ENCODE measurements at places on chromosomes 2 and 18.

DNA sequence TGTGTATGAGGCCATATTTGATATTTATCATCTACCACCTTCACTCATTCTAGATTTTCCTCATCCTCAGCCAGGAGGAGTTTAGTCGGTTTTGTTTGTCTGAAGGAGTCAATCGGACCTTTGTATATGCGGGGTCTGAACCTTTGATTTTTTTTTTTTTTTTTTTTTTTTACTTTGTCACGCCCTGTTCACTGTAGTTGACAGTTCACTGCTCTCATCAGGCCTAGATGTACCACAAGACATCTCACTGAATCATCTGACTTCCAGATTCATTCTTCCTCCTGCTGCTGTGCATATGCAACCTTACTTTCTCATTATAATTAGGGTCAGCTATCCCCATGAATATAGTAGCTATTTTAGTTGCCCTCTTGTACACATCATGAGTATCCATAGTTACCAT is 133.2 kb downstream of the ARHGAP15 start:
- peak; percentile 21 for DNase-seq

- no peak for DNase-seq
These were observed 448.3 kb downstream of the CDH2 start for GRCh38 chr18:27728659-27729058.

DNA sequence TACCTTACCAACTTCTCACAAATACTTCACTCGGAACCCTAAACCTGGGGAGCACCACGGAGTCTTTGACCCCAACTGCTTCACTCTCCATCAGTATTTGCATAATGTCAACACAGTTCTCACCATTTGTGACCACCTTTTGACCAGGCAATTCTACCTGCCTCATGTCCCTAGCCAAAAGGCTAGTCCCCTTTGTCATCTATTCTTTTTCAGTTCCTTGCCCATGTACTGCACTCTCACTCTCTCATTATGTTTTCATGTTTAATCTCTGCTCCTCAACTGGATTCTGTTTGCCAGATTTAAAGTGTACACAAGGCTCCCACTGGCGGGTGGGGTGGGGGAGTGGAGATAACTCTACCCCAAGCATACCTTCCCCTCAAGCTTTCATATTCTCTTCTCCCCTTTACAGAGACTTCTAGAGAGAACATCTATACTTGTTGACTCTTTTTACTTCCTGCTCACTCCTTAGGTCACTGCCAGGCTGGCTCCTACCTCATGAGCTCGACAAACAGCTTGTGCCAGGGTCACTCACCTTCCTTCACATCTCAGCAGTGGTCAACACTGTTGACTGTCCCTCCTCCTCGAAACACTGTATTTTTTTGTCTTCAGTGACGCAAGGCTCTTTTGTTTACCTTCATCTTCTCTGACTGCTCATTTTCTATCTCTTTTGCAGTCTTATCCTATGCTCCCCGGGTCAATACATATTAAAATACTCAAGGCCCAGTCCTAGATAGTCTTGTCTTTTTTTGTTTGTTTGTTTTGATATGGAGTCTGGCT is 88.7 kb upstream of the MAP4K3 start:
- no peak for DNase-seq

GRCh38 chr2:60025496-60025895 is 528.0 kb downstream of the BCL11A start:
- no peak for DNase-seq

DNA sequence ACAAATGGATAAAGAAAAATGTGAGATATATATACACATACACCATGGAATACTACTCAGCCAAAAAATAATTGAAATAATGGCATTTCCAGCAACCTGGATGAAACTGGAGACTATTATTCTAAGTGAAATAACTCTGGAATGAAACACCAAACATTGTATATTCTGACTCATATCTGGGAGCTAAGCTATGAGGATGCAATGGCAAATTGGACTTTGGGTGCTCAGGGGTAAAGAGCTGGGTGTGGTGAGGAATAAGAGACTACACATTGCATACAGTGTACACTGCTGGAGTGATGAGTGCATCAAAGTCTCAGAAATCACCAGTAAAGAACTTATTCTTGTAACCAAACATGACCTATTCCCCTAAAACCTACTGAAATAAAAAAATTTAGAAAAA is 636.0 kb upstream of the LRATD1 start:
- DNase-seq = no peak

- DNase-seq = no peak
These were observed 163.6 kb upstream of the TMEM200C start for GRCh38 chr18:6058941-6059340.

DNA sequence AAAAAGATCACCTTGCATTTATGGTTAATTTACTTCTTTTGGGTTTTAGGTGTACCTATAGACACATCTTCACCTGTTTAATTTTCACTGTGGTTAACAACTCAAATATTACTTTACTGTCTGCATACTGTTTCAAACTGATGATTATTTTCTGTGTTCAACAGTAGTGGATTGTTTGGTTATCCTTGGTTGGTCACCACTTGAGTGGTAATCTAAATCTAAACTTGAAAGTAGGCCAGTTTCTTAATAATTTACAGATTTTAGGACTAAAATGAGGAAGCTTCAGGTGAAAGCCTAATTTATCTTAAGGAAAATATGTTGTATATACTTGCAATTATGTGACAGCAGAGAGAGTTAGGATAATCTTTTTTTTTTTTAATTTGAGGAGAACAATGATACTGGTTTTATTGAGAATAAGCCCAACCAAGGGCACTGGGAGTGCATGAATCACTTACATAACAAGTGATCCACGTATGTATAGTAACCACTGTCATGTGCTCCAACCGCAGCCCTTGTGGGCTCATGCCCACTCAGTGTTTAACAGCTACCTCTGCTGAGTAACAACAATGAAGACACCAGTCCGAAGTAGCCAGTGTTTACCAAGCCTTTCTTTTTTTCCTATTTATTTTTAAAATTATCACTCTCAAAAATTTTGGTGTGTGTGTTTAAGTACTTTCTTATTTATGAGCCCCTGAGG is 31.0 kb upstream of the WDSUB1 start:
- no peak for DNase-seq

GRCh38 chr2:233593201-233593600 is 24.2 kb upstream of the UGT1A8 start:
- DNase-seq = no peak

- DNase-seq = peak; percentile 40
These were observed 84.6 kb upstream of the CERS6 start for GRCh38 chr2:168371273-168372019.

- no peak for DNase-seq
These were observed 315.8 kb upstream of the EPAS1 start for GRCh38 chr2:45981384-45981930.

DNA sequence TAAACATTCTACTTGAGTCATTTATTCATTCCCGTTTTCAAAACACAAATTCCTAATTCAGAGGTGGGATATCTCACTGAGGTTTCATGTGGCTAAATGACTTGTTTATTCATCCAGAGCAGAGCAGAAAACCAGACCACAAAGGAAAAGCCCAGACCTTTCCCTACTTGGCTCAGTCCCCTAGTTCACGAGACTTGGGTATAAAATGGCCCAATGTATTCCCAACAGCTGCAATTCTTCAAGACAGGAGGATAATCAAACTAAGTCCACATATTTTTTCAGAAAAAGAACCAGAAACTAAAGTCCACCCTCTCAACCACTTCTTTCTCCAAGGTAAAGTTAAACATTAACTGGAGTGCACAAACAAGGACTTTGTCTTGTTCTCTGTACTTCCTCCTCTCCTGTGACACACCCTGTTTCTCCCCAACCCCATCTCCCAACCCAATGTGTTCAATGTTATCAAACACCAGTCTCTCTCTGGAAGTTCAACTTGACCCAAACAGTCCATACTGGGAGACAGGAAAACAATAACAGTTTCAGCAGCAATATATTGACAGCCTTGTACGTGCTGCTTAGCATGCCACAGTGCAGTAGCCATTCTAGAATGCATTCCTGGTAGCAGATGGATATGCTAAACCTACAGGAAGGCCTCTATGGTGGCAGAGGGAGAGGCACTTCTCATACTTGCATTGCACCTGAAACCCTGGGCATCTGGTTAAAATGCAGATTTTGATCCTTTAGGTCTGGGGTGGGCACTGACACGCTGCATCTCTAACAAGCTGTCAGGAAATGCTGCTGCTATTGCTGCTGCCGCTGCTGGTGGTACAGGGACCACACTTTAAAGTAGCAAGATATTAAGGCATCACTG is 110.7 kb downstream of the INO80D start:
- no peak for DNase-seq

DNA sequence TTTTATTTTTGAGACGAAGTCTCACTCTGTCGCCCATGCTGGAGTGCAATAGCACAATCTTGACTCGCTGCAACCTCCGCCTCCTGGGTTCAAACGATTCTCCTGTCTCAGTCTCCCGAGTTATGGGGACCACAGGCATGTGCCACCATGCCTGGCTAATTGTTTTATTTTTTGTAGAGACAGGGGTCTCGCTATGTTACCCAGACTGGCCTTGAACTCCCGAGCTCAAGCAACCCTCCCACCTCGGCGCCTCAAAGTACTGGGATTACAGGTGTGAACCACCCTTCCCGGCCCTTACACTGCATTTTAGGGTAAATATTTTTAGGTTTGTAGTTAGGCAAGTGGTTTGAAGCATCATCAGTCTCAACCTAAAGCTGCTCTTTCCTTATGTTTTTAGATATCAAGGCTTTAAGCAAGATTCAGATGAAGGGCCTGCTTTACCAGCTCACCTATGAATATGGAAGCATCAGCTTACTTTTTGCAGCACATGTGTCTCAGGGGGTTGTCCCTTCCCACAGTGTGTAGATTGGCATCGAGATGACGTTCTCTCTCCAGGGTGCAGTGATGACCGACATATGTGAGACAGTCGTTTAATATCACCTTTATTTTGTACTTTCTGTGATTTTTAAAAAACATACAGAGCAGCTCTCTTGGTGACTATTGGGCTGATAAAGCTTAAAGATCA is 47.2 kb downstream of the ATIC start:
- DNase-seq = no peak

GRCh38 chr2:169895294-169895985 is 68.2 kb downstream of the UBR3 start:
- DNase-seq = no peak

GRCh38 chr2:227849906-227850305 is 21.5 kb upstream of the DAW1 start:
- no peak for DNase-seq

GRCh38 chr2:111184725-111185310 is 64.1 kb downstream of the BCL2L11 start:
- DNase-seq = no peak

DNA sequence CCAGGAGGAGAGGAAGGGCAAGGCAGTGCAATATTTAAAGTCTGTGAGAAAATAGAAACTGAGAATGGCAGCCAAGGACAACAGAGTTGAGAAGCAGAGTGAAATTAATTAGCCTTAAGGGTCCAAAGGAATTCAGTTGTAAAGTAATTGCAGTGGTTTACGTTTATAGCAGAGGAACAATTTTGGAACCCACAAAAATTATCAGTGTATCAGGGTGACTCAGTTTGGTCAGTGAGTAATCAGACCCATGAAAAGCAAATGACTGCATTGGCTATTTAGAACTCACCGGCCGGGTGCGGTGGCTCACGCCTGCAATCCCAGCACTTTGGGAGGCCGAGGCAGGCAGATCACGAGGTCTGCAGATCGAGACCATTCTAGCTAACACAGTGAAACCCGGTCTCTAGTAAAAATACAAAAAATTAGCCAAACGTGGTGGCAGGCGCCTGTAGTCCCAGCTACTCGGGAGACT is 245.8 kb upstream of the SLC39A10 start:
- no peak for DNase-seq

GRCh38 chr18:79965119-79965902 is 868 bp downstream of the HSBP1L1 start:
- no peak for DNase-seq

DNA sequence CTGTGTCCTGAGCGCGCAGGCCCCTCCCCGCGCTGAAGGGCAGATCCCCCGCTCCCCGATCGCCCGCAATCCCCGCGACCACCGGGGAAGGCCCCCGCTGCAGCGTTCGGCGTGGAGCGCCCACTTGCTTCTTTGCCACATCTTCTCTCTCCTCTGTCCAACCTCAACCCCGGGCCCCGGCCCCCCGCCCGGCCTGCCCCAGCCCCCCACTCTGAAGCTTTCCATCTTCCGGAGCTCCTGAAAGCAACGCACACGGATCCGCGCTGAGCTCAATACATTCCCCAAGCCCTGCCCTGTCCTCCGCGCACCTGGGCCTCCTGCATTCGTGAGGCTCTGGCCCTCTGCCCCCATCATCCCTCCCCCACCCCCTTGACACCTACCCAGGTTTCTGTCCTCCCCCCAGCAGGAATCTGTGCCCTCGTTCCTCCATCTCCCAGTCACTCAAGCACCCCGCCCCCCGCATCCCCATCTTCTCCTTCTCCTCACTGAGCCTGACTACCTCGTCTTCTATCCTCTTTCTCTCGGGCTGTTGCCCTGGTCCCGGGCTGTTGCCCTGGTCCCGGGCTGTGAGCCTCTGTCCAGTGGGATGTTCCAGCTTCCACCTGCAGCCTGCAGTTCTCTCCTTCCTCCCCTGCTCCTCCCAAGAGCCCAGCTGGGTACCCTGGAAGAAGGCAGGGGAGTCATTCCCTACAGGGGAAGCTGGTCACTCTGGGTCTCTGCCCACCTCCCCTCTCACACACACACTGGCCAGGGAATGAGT is 7.8 kb downstream of the SPEG start:
- no peak for DNase-seq

All from bone marrow (tissue), 2 donors.